Activated CD4-positive, alpha-beta memory T cell treated with anti-CD3 and anti-CD28 coated beads for 36 hours (primary cell): ENCODE measurements at places on chromosomes 4 and X.
A peak's percentile ranks its signal among the peaks of the same experiment; 100 is the strongest.

- DNase-seq, result no peak
These were observed 296.3 kb upstream of the KLF3 start for GRCh38 chr4:38367642-38368174.

- DNase-seq, result no peak
These were observed 133.9 kb downstream of the PDGFRA start for GRCh38 chr4:54363037-54363436.

GRCh38 chrX:77014377-77015372 lies 432.5 kb upstream of the FGF16 start:
- no peak for DNase-seq

GRCh38 chr4:11597506-11597905 lies 168.8 kb upstream of the HS3ST1 start:
- no peak for DNase-seq

- DNase-seq, result no peak
These were observed 170.3 kb downstream of the TBX22 start for GRCh38 chrX:80184854-80185253.

- no peak for DNase-seq
These were observed 56.7 kb upstream of the RBPJ start for GRCh38 chr4:26264109-26264508.

DNA sequence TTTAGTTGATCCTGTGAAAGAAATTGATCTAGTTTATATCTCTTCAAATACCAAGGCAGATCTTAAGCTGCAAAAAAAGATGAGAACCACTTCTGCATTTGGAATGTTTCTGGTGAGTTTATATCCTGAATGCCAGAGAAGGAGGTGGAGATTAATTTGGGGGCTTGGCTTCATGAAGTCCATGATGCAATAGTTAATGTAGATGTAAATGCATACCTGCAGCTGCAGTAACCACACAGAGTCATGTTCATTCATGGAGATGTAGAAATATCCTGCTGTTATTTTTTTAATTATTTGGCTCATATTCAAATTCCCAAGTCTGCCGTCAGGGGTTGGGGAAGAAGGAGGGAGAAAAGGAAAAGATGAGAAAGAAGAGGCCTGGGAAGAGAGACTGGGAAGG lies at the start of gene SULT1E1:
Gene SULT1E1, minus strand, starts transcription at position 94 of the 400 bp plus-strand sequence. CDS start 2,501 bp downstream, outside the sequence.
- DNase-seq, result no peak

GRCh38 chr4:154471526-154472331 lies 19.9 kb downstream of the DCHS2 start:
- no peak for DNase-seq

DNA sequence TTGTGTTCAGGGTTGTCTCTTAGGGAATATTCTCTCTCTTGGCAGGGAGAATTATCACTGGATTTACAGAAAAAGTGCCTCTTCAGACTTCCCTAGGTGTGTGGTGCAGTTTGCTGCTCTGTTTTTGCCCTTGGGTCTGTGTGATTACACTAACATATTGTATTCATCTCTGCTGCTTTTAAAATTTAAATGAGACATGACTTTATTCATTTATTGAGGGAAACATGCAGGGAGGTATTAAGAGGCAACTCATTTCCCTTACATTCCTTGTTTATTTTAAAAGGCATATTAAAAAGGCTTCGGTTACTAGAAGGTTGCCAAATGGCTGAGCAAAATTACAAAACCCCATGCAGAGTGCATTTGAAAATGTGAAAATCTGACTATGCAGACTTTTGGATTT lies 135.1 kb upstream of the GEMIN8 start:
- no peak for DNase-seq

- DNase-seq, result no peak
These were observed 66.1 kb downstream of the SNX25 start for GRCh38 chr4:185275501-185275900.

DNA sequence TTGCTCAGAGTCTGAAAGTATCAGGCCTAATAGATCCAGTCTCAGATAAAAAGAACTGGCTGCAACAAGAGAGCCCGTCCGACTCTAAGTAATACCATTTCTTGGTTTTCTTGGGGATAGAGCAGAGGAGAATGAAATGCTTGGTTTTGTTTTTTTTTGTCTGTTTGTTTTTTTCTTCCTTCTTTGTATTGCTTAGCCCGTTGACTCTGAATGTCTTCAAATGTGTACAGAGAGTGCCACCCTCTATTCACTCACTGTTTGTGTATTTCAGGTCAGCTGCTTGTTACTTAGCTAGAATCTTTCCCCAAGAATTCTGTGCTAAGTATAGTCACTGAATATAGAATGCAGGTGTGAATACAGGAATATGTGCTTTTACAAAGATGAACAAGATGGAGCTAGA lies 5.7 kb upstream of the TMEM156 start:
- DNase-seq, result no peak

DNA sequence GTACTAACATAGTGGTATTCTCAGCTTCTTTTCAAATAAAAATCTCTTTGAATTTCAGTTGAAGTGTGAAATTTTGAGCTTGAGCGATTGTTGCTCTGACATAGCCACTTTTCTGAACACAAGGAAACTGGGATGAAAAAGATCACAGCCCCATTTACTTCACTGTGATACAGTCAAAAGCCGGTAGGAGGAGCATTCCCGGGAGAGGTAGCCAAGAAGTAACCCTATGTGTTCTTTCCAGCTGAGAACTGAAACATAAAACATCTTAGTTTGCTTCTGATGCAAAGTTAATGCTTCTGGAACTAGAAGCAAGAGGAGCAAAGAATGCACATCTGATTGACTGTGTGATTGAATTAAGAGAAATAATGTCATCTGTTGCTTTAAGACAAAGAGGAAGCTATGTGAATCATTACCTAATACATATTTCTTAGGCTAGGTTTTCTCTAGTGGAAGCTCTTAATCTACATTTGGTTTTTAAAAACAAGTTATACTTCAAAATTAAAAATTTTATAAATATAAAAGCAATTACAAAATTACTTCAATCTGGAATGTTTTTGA lies 88.3 kb upstream of the UNC5C start:
- DNase-seq, result no peak

- DNase-seq, result no peak
These were observed 221.0 kb downstream of the NAF1 start for GRCh38 chr4:162945713-162946112.

DNA sequence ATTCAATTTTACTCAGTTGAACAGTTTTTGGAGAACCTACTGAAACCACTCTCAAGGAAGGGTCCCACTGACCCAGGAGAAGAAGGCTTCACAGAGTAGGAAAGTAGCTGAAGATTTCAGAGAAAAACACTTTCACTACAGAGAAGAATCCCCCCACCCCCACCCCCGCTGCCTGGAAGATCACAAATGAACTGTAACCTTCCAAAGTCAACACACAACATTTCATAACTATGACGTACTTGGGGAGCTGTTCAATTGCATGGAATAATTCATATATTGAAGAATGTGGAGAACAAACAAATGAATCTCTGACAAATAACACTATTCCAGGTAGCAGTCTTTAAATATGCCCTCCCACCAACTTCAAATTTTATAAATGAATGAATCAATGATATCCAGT lies 86.1 kb upstream of the STS start:
- no peak for DNase-seq

GRCh38 chr4:52659722-52660261 lies 691 bp upstream of the USP46 start:
- DNase-seq, result peak; percentile 30

GRCh38 chr4:95209927-95210326 lies 338.8 kb downstream of the UNC5C start:
- DNase-seq, result no peak

- no peak for DNase-seq
These were observed 26.2 kb upstream of the NFKB1 start for GRCh38 chr4:102474736-102475504.

DNA sequence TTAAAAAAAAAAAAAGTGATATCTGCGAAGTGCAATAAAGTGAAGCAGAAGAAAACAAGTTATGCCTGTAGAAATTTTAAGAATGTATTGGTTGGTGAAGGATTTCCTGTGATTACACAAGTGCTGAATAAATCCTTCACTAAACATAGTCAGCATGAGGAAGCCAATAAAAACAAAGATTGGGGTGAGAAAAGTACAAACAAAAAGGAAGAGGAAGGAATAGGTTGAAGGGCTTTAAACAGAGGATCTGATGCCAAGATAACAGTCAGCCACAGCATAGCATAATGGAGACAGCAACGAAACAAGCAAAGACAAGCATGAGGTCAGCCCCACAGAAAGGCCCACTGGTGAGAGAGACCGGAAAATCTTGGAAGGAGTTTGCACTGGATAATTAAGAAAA lies 372.2 kb downstream of the ADAM29 start:
- DNase-seq, result no peak

DNA sequence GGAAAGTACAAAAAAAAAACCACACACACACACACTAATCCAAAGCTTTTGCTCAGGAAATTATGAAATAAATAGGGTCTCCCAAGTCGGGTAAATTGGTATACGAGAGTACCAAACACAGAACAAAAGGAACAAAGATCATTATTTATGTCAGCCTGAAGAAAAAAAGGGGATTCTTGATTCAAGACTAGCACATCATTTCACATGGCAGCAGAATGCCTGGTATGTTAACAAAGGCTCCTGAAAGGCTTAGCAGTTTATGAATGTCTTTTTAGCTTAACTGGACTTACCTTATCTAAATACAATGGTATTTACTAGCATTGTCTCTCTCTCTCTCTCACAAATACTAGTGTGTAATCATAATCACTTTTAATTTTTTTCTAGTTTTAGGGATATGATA lies 11.3 kb downstream of the RAP2C start:
- DNase-seq, result no peak

DNA sequence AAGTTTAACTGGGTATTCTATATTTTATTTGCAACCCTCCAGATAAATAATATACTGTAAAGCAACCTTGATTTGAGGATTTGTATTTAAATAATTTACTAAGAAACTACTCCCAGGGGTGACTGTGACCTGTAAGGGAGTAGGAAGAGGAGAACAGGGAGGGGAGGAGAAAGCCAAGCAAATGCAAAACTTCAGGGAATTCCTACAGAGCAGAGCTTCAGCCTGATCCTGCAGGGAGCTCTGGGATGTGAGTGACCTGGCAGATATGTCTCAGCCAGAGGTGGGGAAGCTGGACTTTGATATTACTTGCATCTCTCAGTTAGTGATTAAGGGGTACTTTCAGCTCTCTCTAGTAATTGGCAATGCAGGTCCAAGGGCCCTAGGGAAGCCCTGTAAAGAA lies 302.0 kb downstream of the FRMPD4 start:
- no peak for DNase-seq

GRCh38 chr4:150581641-150582051 lies 305 bp upstream of the MAB21L2 start:
- DNase-seq, result no peak

- DNase-seq, result no peak
These were observed 1.1 kb upstream of the PCDH19 start for GRCh38 chrX:100410901-100411801.

GRCh38 chr4:147578593-147578992 lies 38.6 kb upstream of the TMEM184C start:
- no peak for DNase-seq

- peak; percentile 28 for DNase-seq
These were observed 65.3 kb downstream of the NYX start for GRCh38 chrX:41512394-41512793.

DNA sequence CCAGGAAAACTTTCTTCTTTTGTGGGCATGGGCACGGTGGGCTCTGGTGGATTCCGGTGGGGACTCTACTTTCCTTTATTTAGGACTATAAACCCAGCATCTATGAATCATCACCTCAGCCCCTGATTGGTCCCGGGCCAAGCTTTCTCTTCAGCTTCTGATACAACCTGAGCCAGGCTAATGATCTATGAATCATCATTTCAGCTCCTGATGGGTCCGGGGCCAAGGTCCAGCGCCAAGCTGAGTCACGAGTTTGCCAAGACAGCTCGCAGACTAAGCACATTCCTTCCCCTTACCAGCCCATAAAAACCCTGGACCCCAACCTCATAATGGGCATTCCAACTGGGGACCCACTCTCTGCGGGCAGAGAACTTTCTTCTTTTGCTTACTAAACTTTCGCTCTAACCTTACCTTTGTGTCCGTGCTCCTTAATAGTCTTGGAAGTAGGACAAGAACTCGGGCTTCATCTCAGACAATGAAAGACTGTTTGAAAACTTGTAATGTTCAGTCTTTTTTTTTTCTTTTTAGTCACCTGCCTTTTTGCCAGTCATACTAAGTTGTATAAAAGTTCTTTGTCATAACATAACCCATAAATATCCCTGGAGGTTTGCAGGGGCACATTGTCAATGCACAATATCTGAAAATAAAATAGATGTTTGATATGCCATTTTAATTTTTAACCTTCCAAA lies 904.9 kb upstream of the EPHA5 start:
- no peak for DNase-seq

DNA sequence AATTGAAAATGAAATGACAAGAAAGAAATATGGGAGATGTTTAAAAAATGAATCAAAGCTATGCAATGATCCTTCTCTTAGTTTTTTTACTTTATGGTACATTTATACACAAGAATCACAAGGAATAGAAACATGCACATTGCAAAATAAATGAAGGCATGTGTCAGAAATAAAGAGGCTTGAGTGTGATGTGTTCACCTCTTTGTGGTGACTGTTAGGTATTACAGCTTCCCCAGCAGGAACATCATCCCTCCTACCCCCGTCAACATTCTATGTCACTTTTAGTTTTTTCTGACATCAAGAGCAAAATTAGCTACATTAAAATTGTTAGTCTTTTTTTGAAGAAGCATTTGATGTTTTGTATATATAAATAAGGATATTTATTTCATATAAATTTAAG lies 214.8 kb downstream of the SLC4A4 start:
- DNase-seq, result no peak

GRCh38 chrX:97159916-97160800 lies 276.4 kb downstream of the RPA4 start:
- DNase-seq, result no peak

DNA sequence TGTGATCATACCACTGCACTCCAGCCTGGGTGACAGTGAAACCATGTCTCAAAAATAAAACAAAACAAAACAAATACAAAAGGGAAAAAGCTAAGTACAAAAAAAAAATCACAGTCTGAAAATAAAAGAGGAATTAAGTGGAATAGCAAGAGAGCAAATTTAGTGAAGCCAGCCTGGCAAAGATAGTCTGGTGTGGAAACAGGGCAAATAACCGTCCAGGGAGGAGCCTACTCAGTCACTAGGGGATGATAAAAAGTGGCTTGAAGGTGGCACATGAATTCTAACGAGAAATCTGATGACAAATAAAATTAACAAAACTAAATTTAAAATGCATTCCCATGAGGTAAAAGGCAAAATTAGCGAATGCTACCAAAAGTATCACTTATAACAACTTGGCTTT lies 8.2 kb downstream of the PDGFC start:
- DNase-seq, result no peak

- DNase-seq, result no peak
These were observed 756.3 kb downstream of the CCSER1 start for GRCh38 chr4:90883519-90883918.

DNA sequence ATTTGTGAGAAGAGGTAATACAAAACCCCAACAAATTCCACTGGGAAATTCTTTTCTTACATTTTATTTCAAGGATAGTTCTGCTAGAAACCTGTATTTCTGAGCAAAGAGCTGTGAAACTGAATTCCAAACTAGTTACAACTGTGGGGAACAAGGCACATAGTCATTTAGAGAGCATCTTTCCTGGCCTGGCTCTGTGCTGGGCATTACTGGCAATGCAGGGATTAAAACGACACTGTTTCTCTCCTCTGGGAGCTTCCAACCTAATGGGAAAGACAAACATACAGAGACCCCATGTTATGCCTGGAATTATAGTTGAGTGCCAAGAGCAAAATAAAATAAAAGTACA lies 36.5 kb downstream of the SUPT20HL1 start:
- DNase-seq, result no peak
